Testis (tissue), 5 donors: ENCODE measurements at places on chromosomes 12 and 14. TPM values are rescaled to one million over a fixed set of nuclear protein-coding genes. Genes with fewer than 3 reads are reported as not detected.

RNASE11 gene
- total RNA-seq, result 31.7 TPM

SERPINA12 gene
- total RNA-seq, result 0.25 TPM

VDR gene
- 2.9 TPM for total RNA-seq

NAV3 gene
- total RNA-seq, result 21.9 TPM

HELB gene
- total RNA-seq, result 5.9 TPM

CCDC88C gene
- 51.3 TPM for total RNA-seq

FAM186B gene
- 68.6 TPM for total RNA-seq

LPAR5 gene
- 2.4 TPM for total RNA-seq

ANKRD33 gene
- total RNA-seq, result 0.68 TPM

SDR9C7 gene
- not detected for total RNA-seq

DEPDC4 gene
- 8.0 TPM for total RNA-seq

PIK3C2G gene
- total RNA-seq, result 1.1 TPM

ACSM4 gene
- 2.5 TPM for total RNA-seq

ZFHX2 gene
- total RNA-seq, result 9.2 TPM

ACSS3 gene
- total RNA-seq, result 17.1 TPM

RHOJ gene
- total RNA-seq, result 18.6 TPM

DPPA3 gene
- total RNA-seq, result not detected

EPYC gene
- not detected for total RNA-seq

PPP1R1A gene
- total RNA-seq, result 6.1 TPM
